ENCODE measurements at places on chromosomes 7 and 10. TPM values are rescaled to one million over a fixed set of nuclear protein-coding genes. Genes with fewer than 3 reads are reported as not detected.
A peak's percentile ranks its signal among the peaks of the same experiment; 100 is the strongest.

DNA sequence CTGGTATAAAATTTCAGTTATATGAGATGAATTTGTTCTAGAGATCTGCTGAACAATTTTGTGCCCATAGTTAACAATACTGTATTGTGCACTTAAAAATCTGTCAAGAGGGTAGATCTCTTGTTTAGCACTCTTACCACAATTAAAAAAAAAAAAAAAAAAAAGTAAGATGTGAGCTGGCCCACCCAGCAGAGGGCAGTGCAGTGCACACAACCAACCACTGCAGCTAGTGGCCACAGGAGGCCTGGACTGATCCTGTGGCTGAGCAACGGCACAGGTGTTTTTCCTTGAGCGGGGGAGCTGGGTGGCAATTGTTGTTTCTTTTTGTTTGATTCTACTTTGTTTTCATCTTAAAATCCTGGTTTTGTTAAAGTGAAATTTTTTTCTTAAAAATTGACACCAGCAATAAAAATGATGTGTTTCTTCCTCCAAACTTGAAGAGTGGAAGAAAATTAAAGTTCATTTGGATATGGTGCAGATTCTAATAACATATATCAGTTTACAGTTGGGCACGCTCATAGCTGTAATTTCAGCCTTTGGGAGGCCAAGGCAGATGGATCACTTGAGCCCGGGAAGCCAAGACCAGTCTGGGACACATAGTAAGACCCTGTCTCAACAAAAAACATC lies 171.1 kb upstream of the TBX20 start:
- H3K36me3 ChIP-seq: no peaks in the 10 kb centered on the region
- H3K4me1 ChIP-seq: no peaks in the 10 kb centered on the region
- H3K27me3 ChIP-seq: 0 out of 2 replicates have a peak, but pooled peaks cover 17% of the 10 kb centered on the region
- no peak overlapping the region for H3K4me3 ChIP-seq
- peak; percentile 73 for DNase-seq
- no peak overlapping the region for H3K27ac ChIP-seq

DNA sequence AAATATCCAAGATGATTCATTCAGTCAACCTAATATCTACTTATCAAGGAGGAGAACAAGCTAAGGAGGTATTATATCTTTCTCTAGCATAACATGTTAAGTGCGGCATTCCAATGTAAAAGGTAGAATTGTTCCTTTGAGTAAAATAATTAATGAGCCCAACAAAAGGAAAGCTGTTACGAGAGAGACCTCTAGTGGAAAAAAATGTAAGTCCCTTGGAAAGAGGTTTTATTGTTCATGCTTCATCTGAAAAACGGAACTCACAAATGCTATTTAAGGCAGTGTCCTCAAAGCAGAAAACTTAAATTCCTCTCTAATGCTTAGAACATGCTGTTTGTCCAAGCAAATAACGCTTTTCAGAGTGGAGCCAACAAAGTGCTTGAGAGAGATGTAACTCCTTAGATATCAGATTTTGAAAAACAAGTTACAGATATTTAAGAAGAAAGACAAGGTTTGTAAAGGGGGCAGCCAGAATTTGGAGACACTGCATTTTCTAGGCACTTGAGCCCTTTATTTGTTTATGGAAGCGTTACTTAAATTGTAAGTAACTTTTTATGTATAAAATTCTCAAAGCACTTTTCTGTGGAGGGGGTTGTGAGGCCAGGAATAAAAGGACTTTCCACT lies 119.9 kb downstream of the TFEC start:
- peak; percentile 41 for DNase-seq
- H3K27me3 ChIP-seq: no peaks in the 10 kb centered on the region
- no peak overlapping the region for H3K4me3 ChIP-seq
- peaks cover 5% of the 10 kb centered on the region for H3K4me1 ChIP-seq
- H3K27ac ChIP-seq: no peak overlapping the region

DNA sequence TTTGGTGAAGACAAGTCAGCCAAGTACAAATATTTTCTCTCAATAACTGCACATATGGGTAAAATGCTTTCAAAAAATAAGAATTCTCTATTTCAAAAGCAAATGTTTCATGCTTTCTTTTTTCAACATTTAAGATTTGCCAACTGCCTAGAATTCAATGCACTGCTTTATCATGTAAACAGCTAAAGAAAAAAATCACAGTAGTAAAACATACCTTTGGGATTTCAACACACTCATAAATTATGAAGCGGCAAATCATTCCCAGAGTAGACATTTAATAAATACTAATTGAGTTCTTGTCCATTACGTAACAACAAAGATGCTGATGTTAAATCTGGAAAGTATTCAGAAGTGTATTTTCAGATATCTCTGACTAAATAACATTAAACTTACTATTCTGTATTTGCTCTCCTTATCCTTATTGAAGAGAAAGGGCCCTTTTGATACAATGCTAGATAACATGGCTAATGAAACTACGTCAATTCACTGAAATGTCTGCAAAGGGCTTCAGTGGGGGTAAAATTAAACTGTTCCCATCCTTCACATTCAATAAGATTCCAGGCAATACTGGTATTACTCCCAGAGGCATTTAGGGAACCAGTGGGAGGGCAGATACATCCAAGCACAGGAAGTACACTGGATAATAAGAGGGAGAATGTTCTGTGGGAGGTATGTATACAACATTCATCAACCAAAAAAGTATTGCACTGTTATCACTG lies 13.9 kb downstream of the NAPEPLD start:
- no peaks in the 10 kb centered on the region for H3K27me3 ChIP-seq
- peaks cover 13% of the 10 kb centered on the region for H3K4me1 ChIP-seq
- H3K36me3 ChIP-seq: no peaks in the 10 kb centered on the region
- no peak overlapping the region for H3K27ac ChIP-seq
- H3K4me3 ChIP-seq: no peak overlapping the region

DNA sequence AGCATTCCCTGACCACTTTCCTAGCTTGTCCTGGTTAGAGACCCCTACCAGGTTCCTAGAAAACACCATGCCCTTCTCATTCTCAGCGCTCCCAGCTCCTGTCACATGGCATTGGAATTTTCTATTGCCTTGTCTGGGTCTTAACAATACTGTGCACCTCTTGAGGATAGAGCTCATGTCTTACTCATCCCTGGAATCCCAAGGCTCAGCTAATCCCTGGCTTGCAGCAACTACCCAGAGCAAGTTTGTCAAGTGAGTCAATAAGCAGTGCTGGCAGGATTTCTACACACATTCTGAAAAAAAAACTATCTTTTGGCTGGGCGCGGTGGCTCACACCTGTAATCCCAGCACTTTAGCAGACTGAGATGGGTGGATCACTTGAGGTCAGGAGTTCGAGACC lies 11.7 kb upstream of the PRDX3 start:
- H3K4me1 ChIP-seq: peaks cover 17% of the 10 kb centered on the region
- H3K36me3 ChIP-seq: no peaks in the 10 kb centered on the region
- no peaks in the 10 kb centered on the region for H3K27me3 ChIP-seq
- DNase-seq: peak; percentile 98
- peak overlapping the region; percentile 67 for H3K27ac ChIP-seq

GRCh38 chr10:132065491-132066105 lies at the start of gene JAKMIP3:
TSS of gene JAKMIP3 (plus strand) at chr10:132065946. CDS start at chr10:132104809, 38,863 bp downstream.
- H3K4me1 ChIP-seq: peaks cover 7% of the 10 kb centered on the region
- no peaks in the 10 kb centered on the region for H3K36me3 ChIP-seq
- H3K27ac ChIP-seq: peak within 1 kb of the TSS; percentile 63
- 0 out of 2 replicates have a peak, but pooled peaks cover 2% of the 10 kb centered on the region for H3K27me3 ChIP-seq
- H3K4me3 ChIP-seq: peak within 1 kb of the TSS; percentile 82

DNA sequence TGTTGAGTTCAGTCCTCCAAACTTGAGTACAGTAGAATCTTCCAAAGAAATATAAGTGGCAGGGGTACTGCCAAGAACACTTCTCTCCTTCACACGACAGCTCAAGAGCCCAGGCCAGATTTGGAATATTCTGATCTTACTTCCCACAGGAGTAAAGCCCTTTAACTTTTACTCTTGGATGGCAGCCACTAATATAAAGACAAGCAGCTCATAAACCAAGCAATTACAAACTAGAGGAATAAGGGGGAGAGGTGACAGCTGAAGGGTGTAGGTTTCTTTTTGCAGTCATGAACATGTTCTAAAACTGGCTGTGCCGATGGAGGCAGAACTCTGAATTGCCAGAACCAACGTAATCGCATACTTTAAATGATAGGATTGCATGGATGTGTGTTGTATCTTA lies 74.8 kb downstream of the SVIL start:
- no peaks in the 10 kb centered on the region for H3K27me3 ChIP-seq

- H3K4me1 ChIP-seq: peaks cover 4% of the 10 kb centered on the region
- no peak overlapping the region for H3K4me3 ChIP-seq
- H3K27ac ChIP-seq: no peak overlapping the region
- H3K36me3 ChIP-seq: no peaks in the 10 kb centered on the region
Measured at GRCh38 chr7:1188720-1189294, 28.8 kb upstream of the ZFAND2A start.

DNA sequence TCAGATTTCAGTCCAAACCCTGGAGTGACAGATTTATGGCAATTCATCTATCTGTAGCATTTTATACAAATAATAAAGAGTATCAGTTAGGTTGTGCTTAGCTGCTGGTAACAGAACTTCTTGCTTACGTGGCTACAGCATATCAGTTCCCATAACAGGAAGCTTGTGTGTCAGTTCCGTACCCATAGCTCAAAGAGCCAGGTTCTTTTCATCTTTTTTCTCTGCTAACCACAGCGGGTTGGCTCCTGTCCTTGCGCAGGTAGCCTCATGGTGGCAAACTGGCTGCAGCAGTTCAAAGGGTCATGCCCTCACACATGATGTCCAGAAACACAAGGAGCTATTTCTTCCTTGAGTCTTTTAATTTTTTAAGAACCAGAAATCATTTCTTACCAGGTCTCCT lies 1041.8 kb downstream of the GATA3 start:
- H3K27ac ChIP-seq: no peak overlapping the region
- H3K4me1 ChIP-seq: no peaks in the 10 kb centered on the region
- H3K36me3 ChIP-seq: no peaks in the 10 kb centered on the region
- no peaks in the 10 kb centered on the region for H3K27me3 ChIP-seq
- H3K4me3 ChIP-seq: no peak overlapping the region

DNA sequence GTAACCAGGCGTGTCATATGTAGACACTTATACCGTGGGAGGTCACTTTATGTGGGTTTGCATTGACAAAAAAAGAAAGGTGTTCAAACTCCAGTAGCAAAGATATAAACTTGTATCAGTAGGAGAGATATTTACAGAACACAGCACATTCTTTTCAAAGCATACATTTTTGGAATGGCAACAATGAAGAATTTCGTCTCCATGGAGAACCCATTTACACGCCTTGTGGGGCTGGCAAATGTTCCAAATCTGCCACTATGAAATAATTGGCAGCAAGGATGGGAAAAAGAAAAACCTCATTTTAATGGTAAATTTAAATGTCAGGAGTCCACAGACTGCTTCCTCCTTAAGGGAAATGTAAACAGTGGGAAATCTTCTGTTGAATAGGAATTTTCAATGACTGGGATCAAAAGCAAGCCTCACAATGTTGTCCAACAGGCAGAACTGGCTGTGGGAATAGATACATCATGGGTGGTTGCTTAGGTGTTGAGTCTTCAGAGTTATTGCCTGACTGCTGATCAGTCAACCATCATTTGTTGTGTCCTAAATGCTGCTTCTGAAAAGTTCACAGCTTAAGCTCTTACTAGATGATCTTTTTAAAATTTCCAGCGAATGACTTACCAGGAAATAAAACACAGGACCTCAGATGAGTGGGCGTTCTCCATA lies 256.6 kb upstream of the SEMA3C start:
- no peaks in the 10 kb centered on the region for H3K27me3 ChIP-seq
- H3K27ac ChIP-seq: no peak overlapping the region
- DNase-seq: no peak
- peaks cover 12% of the 10 kb centered on the region for H3K4me1 ChIP-seq

- peak overlapping the region; percentile 34 for H3K4me3 ChIP-seq
- peak overlapping the region; percentile 92 for H3K27ac ChIP-seq
- H3K27me3 ChIP-seq: no peaks in the 10 kb centered on the region
- H3K4me1 ChIP-seq: peaks cover 81% of the 10 kb centered on the region
Measured at GRCh38 chr7:30470771-30471170, 7.8 kb downstream of the NOD1 start.

Gene FAM237B
- total RNA-seq: not detected

Gene OR2A1
- 0.13 TPM for total RNA-seq

Gene HGF
- total RNA-seq: 4.4 TPM

Gene MRLN
- not detected for total RNA-seq

Gene ADAM12
- 141 TPM for total RNA-seq

Gene EN2
- total RNA-seq: not detected

Gene SLC16A12
- not detected for total RNA-seq

Gene LIPN
- total RNA-seq: not detected

Gene BTBD16
- not detected for total RNA-seq

Gene CHN2
- not detected for total RNA-seq

Gene KCNMA1
- 14.2 TPM for total RNA-seq

Gene H2BK1
- not detected for total RNA-seq

Gene COBL
- not detected for total RNA-seq
